ENCODE measurements at places on chromosomes 5 and 9.
A peak's percentile ranks its signal among the peaks of the same experiment; 100 is the strongest.

- DNase-seq = no peak
- no peaks in the 10 kb centered on the region for H3K36me3 ChIP-seq
- H3K27me3 ChIP-seq = no peaks in the 10 kb centered on the region
- peaks cover 14% of the 10 kb centered on the region for H3K4me1 ChIP-seq
- H3K4me3 ChIP-seq = no peak overlapping the region
- no peak overlapping the region for H3K27ac ChIP-seq
Observed at GRCh38 chr9:116090030-116090770, 63.4 kb upstream of the PAPPA start.

- H3K27me3 ChIP-seq = no peaks in the 10 kb centered on the region
- peaks cover 45% of the 10 kb centered on the region for H3K4me1 ChIP-seq
- DNase-seq = no peak
- H3K36me3 ChIP-seq = no peaks in the 10 kb centered on the region
- peak overlapping the region; percentile 86 for H3K27ac ChIP-seq
- no peak overlapping the region for H3K4me3 ChIP-seq
Observed at GRCh38 chr5:150780187-150780692, 1.7 kb downstream of the SMIM3 start.

- no peaks in the 10 kb centered on the region for H3K36me3 ChIP-seq
- DNase-seq = no peak
- H3K4me3 ChIP-seq = no peak overlapping the region
- no peaks in the 10 kb centered on the region for H3K27me3 ChIP-seq
Observed at GRCh38 chr9:108441726-108442125, 414.1 kb downstream of the ACTL7B start.

DNA sequence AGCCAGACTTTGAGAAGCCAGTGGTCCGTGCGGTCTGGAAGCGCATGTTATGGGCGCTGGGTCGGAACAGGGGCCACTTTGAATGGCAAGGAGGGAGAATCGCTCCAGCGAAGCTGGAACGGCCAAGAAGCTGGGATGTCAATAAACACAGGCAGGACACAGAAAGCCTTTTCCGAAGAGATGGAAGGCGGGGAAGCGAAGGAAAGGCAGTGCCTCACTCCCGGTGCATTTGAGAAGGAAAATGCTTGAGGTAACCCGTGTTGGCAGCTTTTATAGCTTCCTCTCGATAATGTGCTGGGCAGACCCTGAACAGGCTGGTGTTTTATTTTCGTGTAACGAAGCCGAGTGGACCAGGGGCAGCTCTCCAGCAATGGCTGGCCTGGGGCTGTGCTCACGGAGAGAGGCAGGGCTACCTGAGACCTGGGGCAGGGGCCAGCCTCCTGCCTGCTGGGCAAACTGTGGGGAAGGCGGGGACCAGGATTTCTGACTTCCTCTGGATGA is 84.2 kb upstream of the SPRY4 start:
- H3K27ac ChIP-seq = no peak overlapping the region
- H3K4me1 ChIP-seq = peaks cover 17% of the 10 kb centered on the region
- no peak for DNase-seq
- no peak overlapping the region for H3K4me3 ChIP-seq
